ENCODE measurements at places on chromosomes 11 and 22.

GRCh38 chr11:71367756-71368155 lies 80.4 kb downstream of the DHCR7 start:
- H3K4me3 ChIP-seq, result no peak overlapping the region
- DNase-seq, result no peak
- no peak overlapping the region for H3K27ac ChIP-seq

DNA sequence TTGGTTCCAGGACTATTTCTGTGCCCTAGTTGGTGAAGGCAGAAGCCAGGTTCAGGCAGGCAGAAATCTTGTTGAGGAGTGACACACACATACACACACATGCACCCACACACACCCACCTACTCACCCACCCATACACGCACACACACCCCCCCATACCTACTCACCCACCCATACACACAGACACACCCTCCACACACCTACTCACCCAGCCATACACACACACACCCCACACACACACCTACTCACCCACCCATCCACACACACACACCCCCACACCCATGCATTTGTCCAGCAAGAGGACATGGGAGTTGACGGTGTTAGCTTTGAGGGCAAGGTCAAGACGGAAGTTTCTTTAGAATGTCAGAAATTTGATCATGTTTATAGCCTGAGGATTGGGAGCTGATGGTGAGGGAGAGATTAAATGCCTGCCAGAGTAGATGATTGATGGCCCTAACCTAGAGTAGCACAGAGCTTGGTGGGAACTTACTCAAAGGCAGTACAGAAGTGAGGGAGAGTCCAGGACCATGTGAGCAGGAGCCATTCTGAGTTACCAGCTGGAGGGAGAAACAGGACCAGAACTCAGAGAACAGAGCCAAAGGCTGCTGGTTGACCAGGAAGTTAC lies 68.9 kb downstream of the CYB5R2 start:
- DNase-seq, result no peak
- peaks cover 22% of the 10 kb centered on the region for H3K36me3 ChIP-seq
- H3K4me3 ChIP-seq, result no peak overlapping the region
- H3K27ac ChIP-seq, result no peak overlapping the region
- no peaks in the 10 kb centered on the region for H3K4me1 ChIP-seq
- no peaks in the 10 kb centered on the region for H3K27me3 ChIP-seq

GRCh38 chr11:11864332-11864731 lies 22.6 kb downstream of the USP47 start:
- DNase-seq, result no peak
- H3K27ac ChIP-seq, result no peak overlapping the region
- peaks cover 21% of the 10 kb centered on the region for H3K36me3 ChIP-seq
- H3K4me1 ChIP-seq, result peaks cover 21% of the 10 kb centered on the region
- no peak overlapping the region for H3K4me3 ChIP-seq

DNA sequence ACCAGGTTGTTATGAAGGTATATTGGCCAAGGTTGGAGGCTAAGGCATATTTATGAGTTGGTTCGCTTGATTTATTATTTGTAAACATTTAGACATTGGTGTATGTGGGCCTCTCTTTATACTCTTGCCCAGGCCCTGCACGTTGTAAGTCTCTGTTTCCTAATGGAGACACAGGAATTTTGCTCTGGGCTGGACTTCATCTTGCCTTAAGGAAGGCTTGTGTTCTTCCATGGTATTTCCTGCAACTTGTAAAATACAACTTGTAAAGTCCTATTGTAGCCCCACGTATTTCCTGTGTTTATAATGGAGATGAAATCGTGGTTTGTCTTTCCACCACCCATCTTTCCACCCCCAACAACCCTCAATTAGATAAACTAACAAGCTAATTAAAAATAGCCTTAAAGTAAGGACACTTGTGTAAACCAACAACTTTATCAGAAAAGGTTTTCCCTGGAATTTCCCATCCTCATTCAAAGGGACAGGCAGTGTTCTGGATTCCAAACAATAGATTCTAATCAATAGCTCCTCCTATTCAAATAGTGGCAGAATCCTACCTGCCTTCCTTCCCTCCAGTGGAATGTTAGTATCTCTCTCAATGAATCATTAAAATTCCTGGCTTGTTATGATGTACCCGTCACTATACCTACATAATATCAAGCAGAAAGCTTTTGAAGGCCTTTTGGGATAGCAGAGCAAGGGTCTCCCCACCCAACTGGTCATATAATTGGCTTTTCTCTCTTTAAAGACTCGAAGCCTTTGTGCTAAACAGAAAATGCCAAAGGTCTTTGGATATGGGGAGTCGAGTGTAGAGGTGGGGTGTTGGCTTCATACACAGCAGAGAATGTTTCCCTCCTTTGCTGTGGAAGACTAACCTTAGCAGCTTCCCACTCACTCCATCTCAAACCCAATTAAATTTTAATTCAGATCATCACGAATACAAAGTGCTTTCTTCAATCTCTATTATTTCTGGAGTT lies 77.1 kb downstream of the UBASH3B start:
- no peak overlapping the region for H3K27ac ChIP-seq
- peaks cover 7% of the 10 kb centered on the region for H3K36me3 ChIP-seq
- peaks cover 59% of the 10 kb centered on the region for H3K4me1 ChIP-seq

DNA sequence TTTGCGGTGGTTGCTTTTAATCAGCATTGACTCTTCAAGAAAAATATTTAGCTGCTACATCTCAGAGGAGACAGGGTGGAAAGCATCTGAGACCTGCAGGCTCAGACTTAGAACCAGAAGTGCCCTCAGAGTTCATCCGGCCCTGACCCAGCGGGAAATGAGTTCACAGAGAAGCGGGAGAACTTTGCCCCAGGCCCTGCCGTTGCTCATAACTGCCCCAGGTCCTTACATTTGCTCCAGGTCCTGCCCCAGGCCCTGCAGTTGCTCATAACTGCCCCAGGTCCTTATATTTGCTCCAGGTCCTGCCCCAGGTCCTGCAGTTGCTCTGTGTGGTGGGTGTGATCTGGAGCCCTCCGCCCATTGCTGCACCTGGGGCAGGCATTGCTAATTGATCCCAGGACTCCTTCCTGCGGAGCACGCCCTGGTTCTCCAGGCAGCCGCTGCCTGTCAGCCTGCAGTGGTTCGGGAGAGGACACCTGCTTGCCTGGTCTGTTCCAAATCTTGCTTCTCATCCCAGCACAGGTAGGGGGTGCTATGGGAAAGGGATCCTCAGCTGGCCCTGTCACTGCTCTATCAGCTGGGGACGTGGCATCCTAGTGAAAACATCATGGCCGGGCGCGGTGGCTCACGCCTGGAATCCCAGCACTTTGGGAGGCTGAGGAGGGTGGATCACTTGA lies 58.1 kb upstream of the PPP6R3 start:
- H3K4me3 ChIP-seq, result no peak overlapping the region
- no peaks in the 10 kb centered on the region for H3K4me1 ChIP-seq
- H3K27me3 ChIP-seq, result no peaks in the 10 kb centered on the region
- H3K27ac ChIP-seq, result no peak overlapping the region
- H3K36me3 ChIP-seq, result no peaks in the 10 kb centered on the region

DNA sequence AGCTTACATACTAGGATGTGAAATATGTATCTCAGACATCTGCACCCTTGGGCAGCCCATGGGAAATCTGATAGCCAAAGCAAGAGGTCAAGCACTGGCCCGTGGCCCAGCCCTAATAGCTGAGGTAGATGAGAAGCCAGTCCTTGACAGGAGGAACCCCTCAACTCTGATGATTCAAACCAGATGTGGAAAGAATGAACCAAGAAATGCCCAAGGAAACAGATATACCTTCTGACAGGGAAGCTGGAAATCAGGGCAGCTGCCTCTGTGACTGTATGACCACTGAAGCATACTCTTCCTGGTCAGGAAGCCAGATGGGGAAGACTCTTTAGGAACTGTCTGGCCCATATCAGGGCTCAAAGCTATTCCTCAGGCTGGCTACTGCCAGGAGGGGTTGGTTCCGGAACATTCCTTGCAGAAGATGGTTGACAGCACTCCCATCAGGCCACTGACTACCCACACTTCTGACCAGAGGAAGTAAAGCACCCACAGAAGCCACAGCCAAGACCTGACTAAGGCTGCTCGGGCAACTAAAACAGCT lies 124.2 kb downstream of the SWAP70 start:
- H3K36me3 ChIP-seq, result peaks cover 25% of the 10 kb centered on the region
- peak overlapping the region; percentile 60 for H3K27ac ChIP-seq
- H3K4me1 ChIP-seq, result peaks cover 20% of the 10 kb centered on the region
- H3K27me3 ChIP-seq, result no peaks in the 10 kb centered on the region

DNA sequence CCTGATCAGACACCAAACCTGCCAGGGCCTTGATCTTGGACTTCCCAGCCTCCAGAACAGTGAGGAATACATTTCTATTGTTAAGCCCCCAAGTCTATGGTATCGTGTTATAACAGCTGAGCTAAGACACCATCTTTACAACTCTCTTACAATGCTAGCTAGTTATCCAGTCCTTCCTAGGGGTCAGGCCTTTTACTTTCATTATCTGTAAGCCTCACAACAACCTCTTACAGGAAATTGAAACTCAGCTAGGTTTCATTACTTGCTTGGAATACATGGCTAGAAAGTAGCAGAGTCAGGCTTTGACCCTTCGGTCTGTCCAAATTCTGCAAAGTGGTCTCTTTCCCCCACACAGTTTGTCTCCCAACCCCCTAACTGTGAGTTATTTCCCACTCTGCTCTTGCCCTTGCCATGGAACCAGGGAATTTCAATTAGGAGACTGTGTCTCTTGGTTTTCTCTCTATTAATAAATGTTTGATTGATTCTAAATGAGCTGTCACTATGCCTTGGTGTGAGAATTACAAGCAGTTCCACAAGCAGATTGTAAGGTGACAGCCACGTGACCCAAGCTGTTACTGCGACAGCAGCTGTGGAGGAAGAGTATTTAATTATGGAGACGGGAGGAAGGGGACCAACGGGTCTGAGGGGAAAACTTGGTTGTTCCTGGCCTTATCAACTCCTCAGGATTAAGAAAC lies 38.4 kb upstream of the CLMP start:
- H3K36me3 ChIP-seq, result no peaks in the 10 kb centered on the region
- H3K4me1 ChIP-seq, result peaks cover 11% of the 10 kb centered on the region
- peaks cover 6% of the 10 kb centered on the region for H3K27me3 ChIP-seq
- no peak overlapping the region for H3K27ac ChIP-seq

- no peak for DNase-seq
- H3K27ac ChIP-seq, result no peak overlapping the region
- H3K4me1 ChIP-seq, result no peaks in the 10 kb centered on the region
- no peaks in the 10 kb centered on the region for H3K36me3 ChIP-seq
- peaks cover 27% of the 10 kb centered on the region for H3K27me3 ChIP-seq
- H3K4me3 ChIP-seq, result no peak overlapping the region
Measured at GRCh38 chr22:32426881-32427280, 14.8 kb upstream of the RTCB start.

- no peaks in the 10 kb centered on the region for H3K36me3 ChIP-seq
- peaks cover 16% of the 10 kb centered on the region for H3K4me1 ChIP-seq
- H3K27ac ChIP-seq, result no peak overlapping the region
- no peak for DNase-seq
- H3K4me3 ChIP-seq, result no peak overlapping the region
Measured at GRCh38 chr11:72669527-72669926, 4.7 kb downstream of the PDE2A start.

GRCh38 chr11:44610186-44610955 lies 44.9 kb downstream of the CD82 start:
- H3K4me3 ChIP-seq, result peak overlapping the region; percentile 40
- H3K27ac ChIP-seq, result peak overlapping the region; percentile 97
- H3K4me1 ChIP-seq, result peaks cover 78% of the 10 kb centered on the region
- no peak for DNase-seq
- peaks cover 72% of the 10 kb centered on the region for H3K36me3 ChIP-seq

- peaks cover 4% of the 10 kb centered on the region for H3K27me3 ChIP-seq
- peaks cover 21% of the 10 kb centered on the region for H3K36me3 ChIP-seq
Measured at GRCh38 chr22:20982563-20982882, 426 bp downstream of the LZTR1 start.

GRCh38 chr11:87020764-87021365 lies 16.9 kb upstream of the TMEM135 start:
- no peak overlapping the region for H3K27ac ChIP-seq
- no peaks in the 10 kb centered on the region for H3K4me1 ChIP-seq
- H3K36me3 ChIP-seq, result no peaks in the 10 kb centered on the region
- no peak for DNase-seq

- H3K4me1 ChIP-seq, result peaks cover 17% of the 10 kb centered on the region
- H3K4me3 ChIP-seq, result peak within 1 kb of the TSS; percentile 97
- DNase-seq, result peak; percentile 84
- no peaks in the 10 kb centered on the region for H3K27me3 ChIP-seq
Measured at GRCh38 chr11:59810189-59810910, at the start of gene MRPL16. MRPL16 (minus strand) TSS chr11:59810778; CDS start chr11:59810658, 120 bp downstream.

DNA sequence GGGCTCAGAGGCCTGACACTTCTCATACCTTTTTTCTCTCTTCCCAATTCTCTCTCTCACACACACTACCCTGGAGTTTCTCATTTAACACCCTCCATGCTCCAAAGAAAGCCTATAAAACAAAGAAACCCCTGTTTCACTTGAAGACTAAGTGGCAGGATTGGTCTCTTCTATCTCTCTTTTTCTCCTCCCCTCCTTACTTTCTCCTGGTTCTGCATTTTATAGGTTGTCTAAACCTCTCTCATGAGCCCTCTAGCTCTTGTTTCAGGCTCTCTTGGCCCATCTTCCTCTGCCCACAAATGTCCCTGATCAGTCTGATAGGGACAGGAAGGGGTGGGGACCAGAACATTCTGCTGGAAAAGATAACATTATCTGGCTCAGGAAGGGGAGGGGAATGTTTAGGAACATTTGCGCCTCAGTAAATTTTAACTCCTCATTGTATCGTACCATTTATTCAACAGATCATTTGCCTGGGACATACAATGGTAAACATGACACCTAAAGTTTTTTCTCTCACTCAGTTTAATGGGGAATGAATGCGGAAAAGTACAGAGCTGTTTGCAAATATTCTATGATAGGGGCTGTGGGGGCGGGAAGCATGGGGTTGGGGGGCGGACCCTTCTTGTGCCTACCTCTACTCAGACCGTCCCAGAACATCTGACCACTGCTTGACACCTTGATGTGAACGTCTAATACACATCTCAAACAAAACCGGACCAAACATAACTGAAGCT lies 10.8 kb downstream of the CRYBA4 start:
- H3K27ac ChIP-seq, result no peak overlapping the region
- no peaks in the 10 kb centered on the region for H3K4me1 ChIP-seq
- no peak for DNase-seq
- peaks cover 13% of the 10 kb centered on the region for H3K27me3 ChIP-seq
- no peak overlapping the region for H3K4me3 ChIP-seq

DNA sequence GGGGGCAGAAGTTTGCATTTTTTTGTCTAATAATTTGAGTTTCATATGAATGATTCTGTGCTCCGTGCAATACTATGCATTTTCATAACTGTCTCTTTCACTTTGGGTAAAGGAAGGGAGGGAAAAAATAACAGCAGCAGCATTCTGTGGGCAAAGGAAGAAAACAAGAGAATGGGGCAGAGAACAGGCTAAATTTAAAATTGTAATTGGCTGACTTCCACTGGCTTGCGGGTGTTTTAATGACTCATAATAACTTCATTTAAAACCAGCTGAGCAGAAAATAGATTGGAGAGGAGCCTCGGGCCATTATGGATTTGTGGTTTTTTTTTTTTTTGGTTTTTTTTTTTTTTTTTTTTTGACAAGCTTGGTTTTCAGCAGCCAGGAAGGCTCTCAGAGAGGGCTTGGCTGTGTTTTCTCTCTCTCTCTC lies 107.4 kb downstream of the ZBTB16 start:
- H3K27ac ChIP-seq, result peak overlapping the region; percentile 85
- peak overlapping the region; percentile 65 for H3K4me3 ChIP-seq
- H3K36me3 ChIP-seq, result no peaks in the 10 kb centered on the region

GRCh38 chr11:63560506-63561180 lies 2.5 kb downstream of the PLAAT2 start:
- H3K4me1 ChIP-seq, result peaks cover 17% of the 10 kb centered on the region
- peaks cover 13% of the 10 kb centered on the region for H3K27me3 ChIP-seq
- DNase-seq, result no peak
- H3K4me3 ChIP-seq, result no peak overlapping the region
- H3K27ac ChIP-seq, result no peak overlapping the region
